Upper lobe of left lung (tissue), 6 donors: ENCODE measurements at places on chromosomes 7 and 10. TPM values are rescaled to one million over a fixed set of nuclear protein-coding genes. Genes with fewer than 3 reads are reported as not detected.

The ANKRD61 gene
- not detected for total RNA-seq

The WDR86 gene
- 1.1 TPM for total RNA-seq

The HMX3 gene
- not detected for total RNA-seq

The HPSE2 gene
- total RNA-seq: 0.15 TPM

- no peak for DNase-seq
These were observed 140.3 kb downstream of the VIPR2 start for GRCh38 chr7:159004411-159004810.

DNA sequence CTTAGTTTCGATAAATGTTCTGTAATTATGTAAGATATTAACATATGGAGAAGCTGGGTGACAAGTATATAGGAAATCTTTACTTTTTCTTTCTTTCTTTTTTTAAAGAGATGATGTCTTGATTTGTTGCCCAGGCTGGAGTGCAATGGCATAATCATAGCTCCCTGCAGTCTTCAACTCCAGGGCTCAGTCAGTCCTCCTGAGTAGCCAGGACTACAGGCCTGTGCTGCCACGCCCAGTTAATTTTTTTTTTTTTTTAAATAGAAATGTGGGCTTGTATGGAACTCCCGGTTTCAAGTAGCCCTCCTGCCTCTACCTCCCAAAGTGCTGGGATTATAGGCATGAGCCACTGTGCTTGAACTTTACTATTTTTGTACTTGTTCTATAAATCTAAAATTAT is 111.7 kb downstream of the POLL start:
- no peak for DNase-seq

DNA sequence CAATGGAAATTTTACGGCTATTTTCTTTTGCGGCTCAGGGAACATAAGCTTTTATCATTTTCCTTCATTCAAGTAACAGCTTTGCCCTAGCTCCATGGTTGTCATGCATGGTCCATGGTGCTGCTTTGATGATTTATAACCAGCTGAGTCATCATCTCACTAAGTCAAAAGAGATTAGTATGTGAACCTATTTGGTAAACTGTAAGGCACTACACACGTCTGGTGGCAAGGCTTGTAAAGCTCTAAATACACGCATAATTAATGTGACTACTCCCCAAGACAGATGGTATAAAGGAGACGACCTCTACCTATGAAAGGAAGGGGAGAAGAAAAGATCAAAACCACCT is 340.2 kb downstream of the KCNMA1 start:
- DNase-seq: no peak

GRCh38 chr10:125147971-125148439 is 12.4 kb downstream of the CTBP2 start:
- peak; percentile 52 for DNase-seq

DNA sequence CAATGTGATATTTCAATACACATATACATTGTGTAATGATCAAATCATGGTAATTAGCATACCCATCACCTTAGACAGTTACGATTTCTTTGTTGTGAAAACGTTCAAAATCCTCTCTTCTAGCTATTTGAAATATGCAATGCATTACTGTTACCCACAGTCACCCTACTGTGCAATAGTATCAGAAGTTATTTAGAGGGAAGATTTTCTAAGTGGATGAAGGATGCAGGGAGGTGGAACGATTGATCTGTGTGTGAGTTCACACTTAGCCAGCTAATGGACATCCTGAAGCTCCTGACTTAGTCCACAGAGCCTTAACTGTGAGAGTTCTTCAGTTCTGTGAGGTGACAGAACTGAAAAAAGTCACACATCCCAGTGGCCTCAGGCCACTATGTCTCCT is 97.2 kb upstream of the LAMB4 start:
- DNase-seq: no peak

GRCh38 chr7:51251290-51251689 is 65.3 kb downstream of the COBL start:
- no peak for DNase-seq

- DNase-seq: no peak
These were observed 112.8 kb downstream of the APBB1IP start for GRCh38 chr10:26550774-26551526.
